ENCODE measurements at places on chromosomes 4 and X.

- DNase-seq: peak; percentile 38
These were observed 39.5 kb downstream of the TMEM165 start for GRCh38 chr4:55435141-55435841.

GRCh38 chrX:74452199-74452481 lies 30.8 kb downstream of the SLC16A2 start:
- DNase-seq: no peak

- DNase-seq: no peak
These were observed 41.2 kb downstream of the TMA16 start for GRCh38 chr4:163535657-163536056.

GRCh38 chrX:40374486-40374885 lies 206.3 kb upstream of the ATP6AP2 start:
- no peak for DNase-seq

GRCh38 chrX:44931441-44931973 lies 58.5 kb downstream of the KDM6A start:
- DNase-seq: no peak

DNA sequence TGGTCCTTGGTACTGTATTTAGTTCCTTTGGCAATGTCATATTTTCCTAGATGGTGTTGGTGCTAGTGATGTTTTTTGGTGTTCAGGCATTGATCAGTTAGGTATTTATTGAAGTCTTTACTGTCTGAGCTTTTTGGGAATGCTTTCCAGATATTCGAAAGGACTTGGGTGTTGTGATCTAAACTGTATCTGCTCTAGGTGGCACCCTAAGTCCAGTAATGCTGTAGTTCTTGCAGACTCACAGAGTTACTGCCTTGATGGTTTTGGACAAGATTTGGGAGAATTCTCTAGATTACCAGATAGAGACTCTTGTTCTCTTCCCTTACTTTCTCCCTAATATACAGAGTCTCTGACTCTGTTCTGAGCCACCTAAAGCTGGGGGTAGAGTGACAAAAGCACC lies 513.6 kb upstream of the PITX2 start:
- no peak for DNase-seq

DNA sequence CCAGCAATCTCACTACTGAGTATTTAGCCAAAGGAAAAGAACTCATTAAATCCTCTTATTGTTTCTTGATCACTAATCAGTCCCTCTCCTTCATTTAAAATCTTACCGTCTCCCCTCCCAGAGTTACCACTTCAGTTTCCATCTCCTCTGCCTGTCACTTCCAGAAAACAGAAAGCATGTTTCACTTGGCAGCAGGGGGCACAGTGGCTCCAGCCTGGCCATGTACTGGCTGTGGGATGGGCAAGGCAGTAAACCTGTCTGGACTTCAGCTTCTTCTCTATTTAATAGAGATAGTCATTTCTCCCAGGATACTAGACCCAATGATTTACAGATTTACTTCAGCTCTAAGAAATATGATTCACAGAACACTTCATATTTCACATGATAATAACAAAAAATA lies 63.2 kb downstream of the CD40LG start:
- no peak for DNase-seq

GRCh38 chr4:27350161-27350560 lies 489.5 kb downstream of the STIM2 start:
- DNase-seq: no peak

- DNase-seq: no peak
These were observed 35.8 kb downstream of the UNC5C start for GRCh38 chr4:95513022-95513421.

GRCh38 chr4:131526686-131527085 lies 1622.4 kb upstream of the PCDH10 start:
- DNase-seq: no peak

GRCh38 chr4:152255437-152255836 lies 280.5 kb downstream of the FBXW7 start:
- DNase-seq: peak; percentile 60

DNA sequence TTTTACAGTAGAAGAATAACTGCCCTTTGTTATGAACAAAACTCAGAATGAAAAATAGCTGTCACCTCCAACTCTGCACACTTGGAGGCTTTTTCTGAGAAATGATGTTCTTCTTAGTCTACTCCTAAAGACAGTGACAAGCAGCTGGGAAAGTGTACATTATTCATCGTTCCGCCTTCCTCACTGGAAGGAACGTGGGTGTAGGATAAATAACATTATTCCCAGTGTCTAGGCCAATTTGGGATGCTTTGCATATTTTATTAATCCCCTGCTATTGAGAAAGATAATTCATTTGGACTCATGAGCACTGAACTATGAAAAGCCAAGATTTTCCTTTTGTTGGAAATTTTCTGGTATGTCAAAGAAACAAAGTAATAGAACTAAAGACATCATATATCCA lies 87.8 kb downstream of the VCX2 start:
- DNase-seq: no peak

GRCh38 chr4:87103086-87103485 lies 117.3 kb downstream of the KLHL8 start:
- peak; percentile 6 for DNase-seq

DNA sequence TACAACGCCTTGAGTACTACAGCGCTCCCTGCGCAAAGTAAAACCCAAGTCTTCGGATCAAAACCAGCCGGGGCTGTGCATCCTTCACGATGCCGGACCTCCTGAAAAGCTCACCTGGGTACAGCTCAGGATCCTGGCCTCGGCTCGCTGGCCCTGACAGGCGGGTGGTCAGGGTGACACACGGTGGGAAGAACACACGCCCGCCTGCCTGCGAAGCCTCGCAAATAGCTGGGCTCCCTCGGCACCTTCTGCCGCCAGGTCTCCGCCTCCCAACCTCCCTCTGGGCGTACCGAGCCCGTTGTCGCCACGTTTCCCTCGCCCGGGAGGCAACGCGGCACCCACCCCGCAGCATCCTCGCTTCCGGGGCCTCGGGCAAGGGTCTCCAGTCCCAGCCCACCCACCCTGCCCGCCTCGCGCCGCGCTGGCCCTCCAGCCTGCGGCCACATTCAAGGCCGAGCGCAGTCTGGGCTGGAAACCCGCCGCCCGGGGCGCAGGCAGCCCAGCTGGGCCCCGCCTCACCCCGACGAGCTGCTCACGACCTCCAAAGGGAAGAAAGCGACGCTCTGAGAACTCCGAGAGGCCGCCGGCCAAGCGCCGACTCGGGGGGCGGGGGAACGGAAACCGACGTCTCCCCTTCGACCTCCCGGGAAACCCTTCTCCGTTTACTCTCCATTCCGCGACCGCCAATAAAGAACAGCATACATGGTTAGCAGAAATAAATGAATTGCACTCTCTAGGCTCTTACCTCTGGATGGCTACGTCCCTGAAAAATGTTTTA lies 511 bp downstream of the PPM1K start:
- peak; percentile 67 for DNase-seq

GRCh38 chr4:19983072-19983471 lies 268.6 kb upstream of the SLIT2 start:
- no peak for DNase-seq

- DNase-seq: peak; percentile 4
These were observed 61.1 kb upstream of the STS start for GRCh38 chrX:7086384-7086783.

DNA sequence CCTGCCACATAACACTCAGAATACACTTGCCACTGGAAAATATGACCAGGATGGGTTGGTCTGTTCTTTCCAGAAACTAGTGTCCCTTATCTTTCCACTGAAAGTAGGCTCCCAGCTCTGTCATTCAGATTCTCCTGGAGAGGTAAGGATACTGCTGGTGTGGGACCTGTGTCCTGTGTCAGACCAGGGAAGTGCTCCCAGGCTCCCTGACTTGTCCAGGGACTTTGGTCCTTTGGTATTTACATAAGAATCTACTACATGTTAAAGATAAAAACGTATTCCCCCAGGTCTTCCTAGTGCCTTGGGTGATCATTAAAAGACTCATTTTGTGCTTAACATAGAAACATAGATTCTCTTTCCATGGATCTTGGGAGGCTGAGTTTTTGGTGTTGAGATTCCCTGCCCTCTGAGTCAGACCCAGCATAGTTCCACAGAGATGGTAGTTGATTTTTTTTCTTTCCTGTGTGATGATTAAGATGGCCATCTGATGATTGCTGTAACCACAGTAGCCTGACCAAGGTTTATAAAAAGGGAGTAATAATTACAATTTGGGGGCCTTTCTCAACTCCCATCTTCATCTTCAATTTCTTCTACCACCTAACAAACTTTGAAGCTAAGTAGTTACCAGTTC lies 159.8 kb upstream of the JADE1 start:
- DNase-seq: no peak

GRCh38 chrX:125319646-125320521 lies at the start of gene TEX13C:
Gene TEX13C (plus strand): TSS chrX:125319871. CDS start chrX:125320120, 249 bp downstream.
- DNase-seq: no peak

- DNase-seq: no peak
These were observed 91.6 kb upstream of the STX18 start for GRCh38 chr4:4633431-4633830.

GRCh38 chr4:59598330-59598618 lies 1601.9 kb upstream of the ADGRL3 start:
- DNase-seq: no peak

- DNase-seq: no peak
These were observed 70.1 kb upstream of the SH3RF1 start for GRCh38 chr4:169340834-169341233.

DNA sequence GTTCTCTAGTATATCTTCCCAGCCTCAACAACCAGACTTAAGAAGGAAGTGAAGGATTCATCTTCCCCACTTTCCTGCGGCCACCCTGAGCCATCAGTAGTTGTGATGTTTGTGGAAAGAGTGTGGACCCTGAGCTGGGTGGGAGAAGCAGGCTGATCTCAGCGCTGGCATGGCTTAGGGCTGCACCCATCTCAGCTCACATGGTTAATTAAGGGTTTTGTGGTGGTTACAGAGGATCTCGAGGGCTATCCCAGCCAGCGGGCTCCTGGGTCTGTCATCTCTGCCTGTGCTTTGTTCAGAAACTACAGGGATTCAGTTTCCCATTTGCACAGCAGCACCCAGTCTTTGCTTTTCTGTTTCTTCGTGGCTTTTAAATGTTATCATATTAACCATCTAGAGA lies 163.4 kb downstream of the PTTG2 start:
- DNase-seq: no peak

DNA sequence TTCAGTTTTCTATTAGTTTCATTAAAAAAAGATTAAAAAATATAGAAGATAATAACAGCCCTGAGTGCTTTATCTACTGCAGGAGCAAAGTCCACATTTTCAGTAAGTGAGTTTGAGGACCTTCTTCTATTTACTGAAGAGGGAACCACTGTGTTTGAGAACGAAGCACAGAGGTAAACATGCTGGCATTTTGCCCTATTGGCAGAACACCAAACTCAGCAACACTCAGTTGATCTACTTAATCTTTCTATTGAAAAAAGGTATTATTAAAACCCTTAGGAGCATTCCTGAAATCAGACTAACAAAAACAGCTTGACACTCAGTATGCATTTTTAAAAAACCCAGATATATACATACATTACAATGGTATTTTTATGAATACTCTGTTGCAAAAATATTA lies 1496.7 kb downstream of the TECRL start:
- DNase-seq: no peak

DNA sequence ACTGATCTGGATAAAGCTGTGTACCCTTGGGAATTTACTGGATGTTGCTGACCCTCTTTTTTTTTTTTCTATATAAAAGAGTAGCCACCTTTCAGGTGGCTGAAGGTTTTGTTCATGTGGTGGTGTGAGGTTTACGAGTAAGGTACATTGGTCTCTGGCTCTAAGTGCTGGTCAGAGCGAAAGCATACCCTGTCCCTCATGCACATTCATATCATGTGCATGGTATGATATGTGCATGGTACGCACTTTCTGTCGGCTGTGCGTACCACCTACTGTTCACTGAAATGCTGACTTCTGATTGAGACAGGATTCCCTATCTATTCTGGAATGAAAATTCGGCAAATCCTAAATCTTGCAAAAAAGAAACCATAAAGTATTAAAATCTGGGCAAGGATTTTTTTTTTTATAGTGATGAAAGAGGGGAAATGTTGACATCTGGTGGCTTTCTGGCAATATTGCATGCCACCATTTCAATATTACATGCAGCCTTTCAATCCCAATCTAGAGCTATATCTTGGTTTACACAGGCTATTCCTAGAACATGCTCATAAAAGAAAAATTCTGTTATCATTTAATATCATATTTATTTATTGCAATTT lies 32.8 kb downstream of the FAM149A start:
- DNase-seq: no peak

- no peak for DNase-seq
These were observed 165.0 kb downstream of the FHIP1A start for GRCh38 chr4:151573945-151574344.

GRCh38 chrX:117532339-117532738 lies 584.3 kb downstream of the KLHL13 start:
- DNase-seq: no peak

DNA sequence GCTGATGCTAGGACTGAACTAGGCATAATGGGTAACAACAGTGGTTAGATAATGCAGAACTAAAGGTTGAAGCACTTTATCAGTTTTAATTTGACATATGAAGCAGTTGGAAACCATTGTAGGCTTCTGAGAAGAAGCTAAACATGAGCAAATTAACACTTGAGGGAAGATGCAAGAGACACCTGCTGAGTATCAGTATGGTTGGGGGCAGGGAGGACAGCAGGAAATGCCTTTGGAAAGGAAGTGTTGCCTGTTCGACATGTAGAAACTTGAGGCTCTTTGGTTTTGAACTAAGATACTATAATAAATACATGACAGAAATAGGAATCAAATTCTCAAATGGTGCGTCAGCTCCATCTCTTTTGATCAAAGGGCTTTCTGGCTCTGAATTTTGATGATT lies 115.6 kb downstream of the FHIP1A start:
- no peak for DNase-seq

DNA sequence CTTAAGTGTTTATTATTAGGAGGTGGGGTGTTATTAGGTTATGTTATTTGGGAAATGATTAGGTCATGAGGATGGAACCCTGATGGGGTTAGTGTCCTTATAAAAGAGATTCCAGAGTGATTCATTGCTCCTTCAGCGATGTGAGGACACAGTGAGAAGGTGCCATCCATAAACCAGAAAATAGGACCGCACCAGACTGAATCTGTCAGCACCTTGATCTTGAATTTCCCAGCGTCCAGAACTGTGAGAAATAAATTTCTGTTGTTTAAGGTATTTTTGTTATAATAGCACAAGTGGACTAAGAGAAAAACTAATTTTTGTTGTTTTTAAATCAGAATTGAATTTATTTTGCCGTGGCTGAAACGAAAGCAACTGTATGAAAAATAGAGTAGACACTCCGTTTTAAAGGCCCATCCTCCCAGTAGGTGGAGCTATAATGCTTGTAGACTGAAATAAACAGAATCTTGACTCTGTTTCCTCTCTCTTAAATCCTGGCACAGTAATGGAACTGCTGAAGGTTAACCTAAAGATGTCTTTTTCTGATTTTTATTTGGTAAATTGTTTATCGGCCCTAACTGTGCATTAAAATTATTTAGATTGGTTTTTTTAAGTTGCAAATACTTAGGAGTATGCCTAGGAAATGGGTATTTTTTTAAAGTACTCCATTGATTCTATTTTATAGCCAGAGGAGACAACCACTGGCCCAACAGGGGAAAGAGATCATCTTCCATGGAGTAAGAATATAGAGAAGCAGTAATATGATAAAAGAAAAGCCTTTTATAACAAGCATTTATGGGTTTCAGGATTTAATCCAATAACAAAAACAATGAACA lies 133.2 kb upstream of the ADAMTS3 start:
- no peak for DNase-seq

- DNase-seq: no peak
These were observed 43.2 kb upstream of the AR start for GRCh38 chrX:67500617-67501016.

GRCh38 chr4:144591401-144591800 lies 54.6 kb upstream of the HHIP start:
- DNase-seq: no peak

- no peak for DNase-seq
These were observed 43.8 kb downstream of the GLRA2 start for GRCh38 chrX:14573161-14573560.

GRCh38 chr4:99614491-99614890 lies 39.9 kb downstream of the MTTP start:
- no peak for DNase-seq
